Endodermal cell (in vitro differentiated cells): ENCODE measurements at places on chromosomes 3 and 15.
A peak's percentile ranks its signal among the peaks of the same experiment; 100 is the strongest.

DNA sequence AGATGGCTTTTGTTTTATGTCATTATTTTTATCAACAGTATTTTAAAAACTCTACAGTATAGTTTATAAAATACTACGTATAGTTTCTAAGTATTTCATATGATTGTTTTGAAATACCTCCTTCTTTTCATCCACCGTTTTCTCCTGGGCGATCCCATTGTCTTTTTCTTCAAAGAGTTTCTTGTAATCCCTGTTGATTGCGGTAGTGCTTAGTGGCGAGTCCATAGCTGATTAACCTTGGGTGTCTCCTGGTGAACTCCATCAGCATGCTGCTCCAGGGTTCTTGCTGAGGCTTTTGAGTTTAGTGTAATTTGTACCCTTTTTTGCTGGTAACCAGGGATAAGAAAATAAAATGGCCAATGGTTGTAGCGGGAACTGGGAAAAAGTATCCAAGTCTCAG, 3.6 kb downstream of the PIAS1 start:
- no peak for DNase-seq

DNA sequence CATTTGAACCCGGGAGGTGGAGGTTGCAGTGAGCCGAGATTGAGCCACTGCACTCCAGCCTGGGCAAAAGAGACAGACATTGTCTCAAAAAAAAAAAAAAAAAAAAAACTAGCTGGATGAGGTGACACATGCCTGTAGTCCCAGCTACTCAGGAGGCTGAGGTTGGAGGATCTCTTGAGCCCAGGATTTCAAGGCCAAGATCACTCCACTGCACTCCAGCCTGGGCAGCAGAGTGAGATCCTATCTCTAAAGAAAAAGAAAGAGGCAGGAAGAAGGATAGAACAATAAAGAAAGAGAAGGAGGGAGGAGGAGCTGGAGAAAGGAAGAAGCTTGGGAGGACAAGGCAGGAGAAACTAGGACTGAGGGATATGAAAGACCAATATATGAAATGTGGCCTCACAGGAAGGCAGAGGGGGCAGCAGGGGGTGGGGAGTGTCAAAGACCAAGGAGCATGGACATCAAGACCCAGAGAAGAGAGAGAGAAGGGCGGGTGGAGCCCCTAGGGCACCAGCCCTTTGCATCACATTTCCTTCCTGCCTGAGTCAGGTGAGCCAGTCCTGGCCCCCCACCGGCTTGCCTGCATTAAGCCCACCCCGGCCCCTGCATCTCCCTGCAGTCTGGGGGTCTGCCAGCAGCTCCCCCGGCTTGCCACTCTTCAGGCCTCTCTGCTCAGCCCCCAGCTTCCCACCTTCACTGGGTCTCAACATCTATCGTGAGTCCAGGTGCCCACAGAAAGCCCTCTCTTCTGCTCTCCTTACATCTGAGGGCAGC, 11.5 kb downstream of the IGDCC3 start:
- DNase-seq, result peak; percentile 65

DNA sequence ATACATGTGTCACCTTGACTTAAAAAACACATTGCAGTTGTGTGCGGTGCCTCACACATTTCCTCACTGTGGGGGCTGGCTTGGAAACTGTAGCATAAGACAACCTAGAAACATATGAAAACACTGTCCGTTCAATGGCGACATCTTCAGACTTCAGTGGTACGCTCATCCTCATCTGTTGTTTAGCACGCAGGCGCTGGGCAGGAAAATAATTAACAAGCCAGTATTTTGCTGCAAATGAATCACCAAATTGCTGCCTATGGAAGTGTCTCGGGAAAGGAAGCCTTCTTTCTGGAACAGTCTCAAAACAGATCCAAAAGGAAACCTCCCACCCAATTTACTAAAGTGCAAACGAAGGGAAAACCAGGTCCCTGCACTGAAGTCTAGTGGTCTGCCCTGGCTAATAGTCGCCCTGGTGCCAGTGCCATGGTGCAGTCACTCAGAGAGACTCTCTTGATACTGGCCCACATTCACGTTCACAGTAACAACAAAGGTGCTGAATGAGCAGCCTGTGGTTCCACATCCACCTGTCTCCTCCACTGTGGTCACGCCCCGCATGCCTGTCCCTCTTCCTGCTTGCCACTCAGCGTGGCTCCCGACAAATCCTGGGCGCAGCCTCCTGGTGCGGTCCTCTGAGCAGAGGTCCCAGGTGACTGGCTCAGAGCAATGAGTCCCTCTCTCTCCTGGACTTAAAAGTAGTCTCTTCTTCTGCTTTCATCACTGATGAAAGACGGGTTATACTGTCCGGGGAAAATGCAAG, 35.6 kb upstream of the MUC13 start:
- no peak for DNase-seq

DNA sequence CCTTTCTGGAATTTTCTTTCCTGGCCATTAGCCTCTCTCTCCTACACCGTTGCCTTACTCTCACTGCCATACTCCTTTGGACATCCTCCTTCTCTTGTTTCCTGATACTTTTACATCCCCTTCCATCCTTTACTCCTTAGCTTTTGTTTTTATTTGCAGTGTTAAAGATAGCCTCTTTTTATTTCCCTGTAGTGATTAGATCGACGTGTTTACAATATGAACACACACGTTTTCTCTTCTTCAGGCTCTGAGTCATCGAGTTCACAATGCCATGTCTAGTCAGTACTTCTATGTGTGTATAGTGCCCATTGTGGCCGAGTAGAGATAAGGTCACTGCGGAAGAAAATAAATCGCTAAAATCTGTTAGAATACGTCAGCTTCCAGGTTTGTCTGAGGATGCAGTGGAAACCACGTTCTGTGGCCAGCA, 208.5 kb downstream of the LPP start:
- DNase-seq, result no peak

DNA sequence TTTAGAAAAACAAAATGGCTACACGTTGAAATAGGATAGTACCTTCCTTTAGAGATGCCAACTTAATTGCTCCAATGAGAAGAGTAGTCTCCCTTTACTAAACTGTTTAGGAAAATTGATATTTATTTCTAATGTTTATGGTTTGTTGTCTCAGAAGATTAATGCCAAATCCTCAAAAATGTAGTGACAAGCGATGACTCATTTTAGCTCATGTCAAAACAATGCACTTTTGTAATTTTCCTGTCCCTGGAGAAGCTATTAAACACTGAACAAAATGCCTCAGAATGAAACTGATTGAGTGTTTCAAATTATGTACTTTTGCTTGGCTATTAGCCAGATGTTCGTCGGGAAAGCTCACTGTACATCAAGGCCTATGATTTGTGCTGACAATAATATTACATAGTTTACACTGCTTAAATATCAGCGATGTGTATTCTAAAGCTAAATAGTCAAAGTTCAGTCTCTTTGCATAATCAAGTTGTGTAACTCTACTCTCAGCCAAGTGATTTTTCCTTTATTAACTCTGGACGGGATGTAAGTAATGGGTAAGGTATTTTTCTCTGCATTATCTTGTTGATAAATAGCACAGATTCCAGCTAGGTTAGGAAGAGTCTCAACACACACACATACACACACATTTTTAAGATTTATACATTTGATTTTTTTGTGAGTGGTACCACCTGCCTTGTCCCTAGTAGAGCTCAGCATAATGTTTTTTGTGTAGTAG, 83.7 kb downstream of the CMSS1 start:
- no peak for DNase-seq

- DNase-seq, result no peak
Observed at GRCh38 chr3:33424606-33425452, 15.4 kb downstream of the UBP1 start.

- no peak for DNase-seq
Observed at GRCh38 chr3:180325958-180326357, 276.0 kb upstream of the TTC14 start.

- no peak for DNase-seq
Observed at GRCh38 chr3:128094295-128095151, 29.1 kb downstream of the RUVBL1 start.

- no peak for DNase-seq
Observed at GRCh38 chr3:28824316-28824715, 456.6 kb upstream of the RBMS3 start.

DNA sequence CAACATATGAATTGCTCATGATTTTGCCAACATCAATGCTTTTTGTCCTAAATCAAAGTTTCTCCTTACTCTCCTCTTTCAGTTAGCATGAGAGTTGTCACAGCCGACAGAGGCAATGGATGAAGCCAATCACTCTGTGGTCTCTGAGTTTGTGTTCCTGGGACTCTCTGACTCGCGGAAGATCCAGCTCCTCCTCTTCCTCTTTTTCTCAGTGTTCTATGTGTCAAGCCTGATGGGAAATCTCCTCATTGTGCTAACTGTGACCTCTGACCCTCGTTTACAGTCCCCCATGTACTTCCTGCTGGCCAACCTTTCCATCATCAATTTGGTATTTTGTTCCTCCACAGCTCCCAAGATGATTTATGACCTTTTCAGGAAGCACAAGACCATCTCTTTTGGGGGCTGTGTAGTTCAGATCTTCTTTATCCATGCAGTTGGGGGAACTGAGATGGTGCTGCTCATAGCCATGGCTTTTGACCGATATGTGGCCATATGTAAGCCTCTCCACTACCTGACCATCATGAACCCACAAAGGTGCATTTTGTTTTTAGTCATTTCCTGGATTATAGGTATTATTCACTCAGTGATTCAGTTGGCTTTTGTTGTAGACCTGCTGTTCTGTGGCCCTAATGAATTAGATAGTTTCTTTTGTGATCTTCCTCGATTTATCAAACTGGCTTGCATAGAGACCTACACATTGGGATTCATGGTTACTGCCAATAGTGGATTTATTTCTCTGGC, 2.5 kb downstream of the OR4F6 start:
- no peak for DNase-seq

DNA sequence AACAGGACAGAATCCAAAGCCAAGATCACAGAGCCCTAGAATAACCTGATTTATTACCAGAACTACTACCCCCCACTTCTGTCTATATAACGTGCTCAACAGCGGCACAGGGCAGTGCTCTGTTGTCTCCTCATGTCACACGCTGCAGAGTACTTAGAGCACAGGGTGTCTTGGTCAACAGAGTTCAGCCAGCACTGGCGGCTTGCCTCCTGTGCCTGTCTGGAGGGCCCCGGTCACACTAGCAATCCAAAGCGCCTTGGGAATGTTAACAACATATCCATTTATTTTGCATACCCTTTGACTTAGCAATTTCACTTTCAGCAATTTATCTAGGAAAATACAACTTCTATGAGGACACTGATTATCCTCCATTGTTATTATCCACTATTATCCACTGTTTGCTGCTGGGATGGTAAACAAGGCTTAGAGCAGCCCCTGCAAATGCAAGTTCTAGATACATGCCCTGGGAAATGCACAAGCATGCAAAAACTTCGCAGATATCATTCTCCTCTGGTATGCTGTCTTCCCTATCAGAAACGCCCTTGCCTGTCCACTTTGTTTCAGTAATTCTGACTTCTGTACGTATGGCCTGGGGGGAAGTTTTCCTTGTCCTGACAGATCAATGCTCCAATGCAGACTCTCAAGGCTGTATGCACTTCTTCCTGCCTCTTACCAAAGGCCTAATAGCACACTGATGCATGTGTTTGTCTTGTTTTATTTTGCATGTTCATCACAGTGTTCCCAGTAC, 86.2 kb upstream of the OCA2 start:
- no peak for DNase-seq

- DNase-seq, result peak; percentile 30
Observed at GRCh38 chr3:134647902-134648760, 2.7 kb downstream of the KY start.

DNA sequence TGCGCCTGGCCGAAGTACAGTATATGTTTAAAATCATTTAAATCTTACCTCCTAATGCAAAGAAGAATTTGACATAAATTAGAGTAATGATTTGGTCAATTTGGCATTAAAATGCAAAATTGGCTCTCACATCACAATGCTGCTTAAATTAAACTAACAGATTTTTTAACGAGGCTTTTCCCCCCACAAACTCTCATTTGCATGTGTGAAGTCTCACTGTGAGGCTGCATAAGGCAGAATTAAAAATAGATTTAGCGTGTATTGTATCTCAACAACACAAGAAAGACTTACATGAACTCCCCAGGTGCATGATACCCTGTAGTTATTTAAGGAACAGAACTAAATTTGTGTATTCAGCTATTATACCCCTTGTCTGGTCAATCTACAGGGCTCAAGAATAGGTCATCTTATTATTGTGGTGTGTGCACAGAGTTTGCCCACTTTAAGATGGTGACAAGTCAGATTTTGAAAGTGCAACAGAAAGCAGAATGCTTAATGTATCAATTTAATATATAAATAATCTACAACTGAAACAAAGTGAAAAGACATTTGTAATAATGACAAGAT, 897.9 kb downstream of the EPHA3 start:
- DNase-seq, result no peak

GRCh38 chr3:194424373-194424772, 25.3 kb upstream of the GP5 start:
- no peak for DNase-seq

- DNase-seq, result no peak
Observed at GRCh38 chr3:78337801-78338211, 1297.9 kb downstream of the ROBO2 start.

DNA sequence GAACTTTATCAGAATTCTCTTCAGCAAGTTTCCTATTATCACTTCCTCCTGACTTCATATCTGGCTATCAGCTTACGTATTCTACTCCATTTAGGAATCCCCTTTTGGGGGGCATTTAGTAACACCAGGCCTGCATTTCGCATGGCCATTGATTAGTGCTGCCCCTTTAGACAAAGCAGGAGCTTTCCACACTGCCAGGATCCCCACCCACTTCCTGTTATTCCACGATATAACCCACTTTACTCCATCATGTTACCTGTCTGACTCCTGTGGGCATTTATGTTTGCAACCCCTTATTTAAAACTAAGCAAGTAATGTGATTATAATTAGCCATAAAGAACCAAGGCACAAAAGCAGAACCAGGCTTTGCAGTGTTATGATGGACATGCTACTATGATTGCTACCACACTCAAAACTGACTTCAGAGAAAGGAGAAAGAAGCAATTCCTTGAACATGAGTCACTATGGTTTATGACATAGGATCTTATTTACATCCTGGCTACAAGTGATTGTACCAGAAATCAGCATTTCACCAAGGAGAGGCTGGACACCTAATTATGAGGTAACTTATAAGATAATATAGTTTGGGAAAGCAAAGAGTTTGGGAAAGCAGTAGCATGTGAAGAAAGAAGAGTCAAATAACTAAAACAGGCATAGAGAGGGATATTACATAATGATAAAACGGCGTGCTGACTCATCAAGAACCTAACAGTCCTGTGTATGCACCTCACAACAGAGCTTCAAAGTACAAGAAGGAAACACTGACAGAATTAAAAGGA, 96.3 kb downstream of the IGSF11 start:
- no peak for DNase-seq

GRCh38 chr15:40436116-40436891, 4.4 kb upstream of the BAHD1 start:
- peak; percentile 68 for DNase-seq

DNA sequence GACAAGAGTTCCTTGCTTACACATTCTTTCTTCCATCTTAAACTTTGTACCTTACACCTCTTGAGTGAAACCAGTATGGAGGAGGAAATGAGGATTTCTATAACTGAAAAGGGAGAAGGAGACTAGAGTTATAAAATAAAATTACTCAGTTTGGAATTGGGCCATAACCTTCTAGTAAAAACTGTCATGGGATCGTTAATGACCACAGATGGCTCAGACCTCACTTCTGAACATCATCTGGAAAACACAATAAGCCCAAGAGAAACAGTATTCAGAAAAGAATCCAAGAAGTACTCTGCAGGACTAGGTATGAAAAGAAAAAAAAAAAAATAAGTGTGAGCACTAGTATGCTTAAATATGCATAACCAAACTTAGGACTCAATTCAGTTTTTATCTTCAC, 12.1 kb downstream of the GAP43 start:
- no peak for DNase-seq
